ENCODE measurements at places on chromosomes 12 and 14. TPM values are rescaled to one million over a fixed set of nuclear protein-coding genes. Genes with fewer than 3 reads are reported as not detected.

DNA sequence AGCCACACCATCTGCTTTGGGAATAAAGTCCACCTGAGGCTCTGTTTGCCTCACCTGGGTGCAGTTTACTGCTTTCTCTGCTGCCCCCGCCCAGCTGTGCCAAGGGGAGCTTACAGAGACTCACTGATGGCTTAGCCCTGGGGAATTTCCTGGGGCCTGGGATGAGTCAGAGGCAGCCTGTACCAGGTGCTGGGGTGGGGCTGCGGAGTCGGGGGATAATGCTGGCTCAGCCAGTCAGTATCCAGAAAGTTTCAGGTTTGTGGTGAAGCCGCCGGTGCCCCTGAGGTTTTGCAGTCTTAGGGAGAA lies 22.3 kb downstream of the PLEKHG3 start:
- ATAC-seq = peak; percentile 34

CRACR2A gene
- 1.1 TPM for total RNA-seq

TBC1D30 gene
- total RNA-seq = 7.4 TPM

GLIPR1L1 gene
- total RNA-seq = 2.3 TPM

Measured in motor neuron (in vitro differentiated cells).